ENCODE measurements at places on chromosomes 5 and 9.

DNA sequence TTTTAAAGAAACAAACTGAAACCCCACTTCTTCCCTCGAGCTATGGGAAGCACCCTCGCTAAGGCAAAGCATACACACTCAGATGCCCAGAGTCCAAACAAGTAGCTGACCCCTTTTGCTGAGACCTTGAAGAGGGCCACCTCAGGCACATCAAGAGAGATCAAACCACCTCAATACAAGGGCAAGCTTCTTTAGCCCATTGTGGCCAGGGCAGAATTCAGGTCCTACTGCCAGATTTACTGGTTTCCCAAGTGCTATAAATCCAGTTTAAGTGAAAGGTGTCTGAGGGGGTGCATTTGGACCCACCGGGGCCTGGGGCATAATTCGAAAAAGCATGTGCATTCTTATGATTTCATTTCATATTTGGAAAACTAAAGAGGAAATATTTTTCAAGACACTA, 40.4 kb downstream of the NEURL1B start:
- no peak for DNase-seq

DNA sequence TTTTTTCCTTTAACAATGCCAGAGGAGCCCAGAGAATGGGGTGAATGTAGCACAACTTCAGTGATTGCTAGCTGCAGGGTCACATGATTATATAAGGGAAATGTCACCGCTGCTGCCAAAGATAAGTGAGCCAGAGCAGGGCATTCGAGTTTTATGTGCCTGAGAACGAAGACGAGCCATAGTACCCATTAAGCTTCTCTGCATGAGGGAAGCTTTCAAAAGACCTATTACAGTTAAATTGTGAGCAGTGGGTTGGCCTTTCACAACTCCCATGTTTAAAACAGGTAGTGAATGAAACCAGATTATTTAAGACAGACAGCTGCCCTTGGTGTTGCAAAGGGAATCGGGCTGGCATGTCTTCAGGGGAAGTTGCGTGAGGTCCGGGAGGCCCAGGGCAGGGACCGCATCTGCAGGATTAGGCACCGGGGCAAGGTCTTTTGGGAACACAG, 82.4 kb upstream of the TNFAIP8 start:
- DNase-seq, result no peak

DNA sequence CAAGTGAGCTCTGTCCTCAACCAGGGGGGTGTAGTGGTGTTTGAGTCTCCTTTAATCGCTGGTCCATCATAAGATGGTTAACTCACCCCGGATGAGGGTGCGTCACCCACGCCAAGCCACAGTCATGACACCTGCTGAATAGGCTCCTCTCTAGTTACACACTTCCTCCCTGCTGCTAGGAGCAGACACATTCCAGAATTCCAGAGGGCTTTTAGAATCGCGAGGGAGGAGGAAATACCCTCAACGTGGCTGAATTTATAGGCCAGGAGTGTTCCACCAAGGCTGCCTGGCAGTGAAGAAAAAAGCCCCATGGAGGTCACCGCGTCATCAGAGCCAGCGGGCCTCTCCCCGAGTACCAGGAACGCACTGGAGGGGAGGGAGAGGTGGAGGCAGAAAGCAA, 5.1 kb downstream of the GLRX start:
- DNase-seq, result no peak

GRCh38 chr5:3288325-3288724, 307.3 kb upstream of the IRX1 start:
- no peak for DNase-seq

DNA sequence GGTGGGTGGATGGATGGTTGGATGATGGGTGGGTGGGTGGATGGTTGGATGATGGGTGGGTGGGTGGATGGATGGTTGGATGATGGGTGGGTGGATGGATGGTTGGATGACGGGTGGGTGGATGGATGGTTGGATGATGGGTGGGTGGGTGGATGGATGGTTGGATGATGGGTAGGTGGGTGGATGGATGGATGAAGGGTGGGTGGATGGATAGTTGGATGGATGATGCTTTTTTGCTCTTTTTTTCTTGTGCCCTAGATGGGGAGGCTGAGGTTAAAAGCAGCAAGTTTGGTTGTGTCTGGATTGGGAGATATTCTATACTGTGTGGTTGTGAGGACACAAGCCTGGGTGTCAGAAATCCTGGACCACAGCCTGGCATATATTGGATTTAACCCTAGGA, 5.4 kb downstream of the LCN12 start:
- DNase-seq, result no peak

- DNase-seq, result no peak
These were observed 4.2 kb downstream of the SERINC5 start for GRCh38 chr5:80251636-80252035.

- DNase-seq, result no peak
These were observed 24.9 kb downstream of the CDKN2A start for GRCh38 chr9:21969011-21969940.

DNA sequence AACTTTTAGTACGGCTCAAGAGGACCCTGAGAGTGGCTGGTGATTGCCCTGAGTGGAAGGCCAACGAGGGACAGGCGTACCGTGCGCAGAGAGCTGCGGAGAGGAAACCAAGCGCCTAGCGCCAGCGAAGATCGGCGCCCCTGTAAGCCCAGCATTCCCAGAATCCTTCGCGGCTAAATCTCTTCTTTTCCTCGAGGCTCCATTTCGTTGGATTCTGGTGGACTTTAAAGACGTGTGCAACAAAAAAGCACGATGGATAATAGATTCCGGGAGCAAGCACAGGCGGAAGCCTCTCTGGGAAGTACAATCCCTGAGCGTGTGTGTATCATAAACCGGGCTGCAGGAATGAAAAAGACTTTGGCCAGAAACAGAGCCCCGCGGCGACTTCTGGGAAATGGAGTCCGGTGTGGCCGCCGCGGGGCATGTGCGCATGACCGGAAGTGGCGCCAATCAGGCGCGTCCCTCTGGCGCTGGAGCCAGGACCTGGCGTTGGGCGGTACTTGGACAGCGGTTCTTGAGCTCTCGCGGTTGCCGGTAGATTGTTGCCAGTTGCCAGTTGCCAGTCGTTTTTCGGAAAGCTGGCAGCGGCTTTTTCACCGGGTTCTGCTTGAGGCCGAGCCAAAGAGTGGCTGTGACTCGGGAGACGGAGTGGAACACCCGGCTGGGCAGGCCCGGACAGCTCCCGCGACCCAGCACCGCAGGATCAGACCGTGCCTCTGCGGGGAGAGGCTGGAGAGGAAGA, at the start of gene ZNF79:
Gene ZNF79 (plus strand): TSS at position 449 of the 742 bp plus-strand sequence. CDS start 406 bp downstream, outside the sequence.
- peak; percentile 84 for DNase-seq

DNA sequence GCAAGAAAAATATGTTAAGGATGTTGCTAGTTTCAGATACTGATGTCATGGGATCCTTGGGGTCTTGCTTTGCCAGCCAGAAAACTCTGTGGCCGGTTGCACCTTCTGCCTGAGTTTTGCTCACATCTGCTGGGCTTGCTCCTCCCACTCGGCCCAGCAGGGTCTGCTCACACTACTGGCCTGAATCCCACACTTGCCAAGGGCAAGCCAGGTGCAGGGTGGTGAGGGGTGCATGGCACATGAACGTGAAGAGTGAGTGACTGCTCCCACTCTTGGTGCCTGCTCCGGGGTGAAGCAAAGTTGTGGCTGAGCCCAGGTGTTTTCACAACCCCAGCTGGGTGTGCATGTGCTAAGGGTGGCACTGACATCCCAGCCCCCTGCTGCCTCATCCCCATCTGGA, 83.1 kb upstream of the STARD4 start:
- DNase-seq, result no peak

DNA sequence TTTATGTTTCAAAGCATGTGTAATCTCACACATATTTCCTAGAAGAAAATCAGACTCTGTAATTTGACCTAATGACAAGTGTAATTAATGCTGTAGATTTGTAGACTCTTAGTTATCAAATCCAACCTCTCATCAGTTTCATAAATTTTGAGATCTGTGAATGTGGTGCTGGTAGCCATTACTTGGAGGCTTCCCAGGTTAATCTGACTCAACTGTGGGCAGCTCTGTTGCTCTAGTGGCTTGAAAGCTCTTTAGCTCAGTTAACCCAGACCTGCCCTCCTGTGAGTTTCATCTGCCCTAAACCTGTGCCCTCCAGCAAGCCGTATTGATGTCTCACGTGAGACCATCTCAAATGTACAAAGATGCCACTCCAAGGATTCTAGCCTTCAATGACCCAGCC, 323.4 kb downstream of the FBXL7 start:
- DNase-seq, result no peak

GRCh38 chr9:69604568-69605219, 67.5 kb downstream of the APBA1 start:
- no peak for DNase-seq

- DNase-seq, result no peak
These were observed 210.0 kb downstream of the MPDZ start for GRCh38 chr9:13069498-13069897.

DNA sequence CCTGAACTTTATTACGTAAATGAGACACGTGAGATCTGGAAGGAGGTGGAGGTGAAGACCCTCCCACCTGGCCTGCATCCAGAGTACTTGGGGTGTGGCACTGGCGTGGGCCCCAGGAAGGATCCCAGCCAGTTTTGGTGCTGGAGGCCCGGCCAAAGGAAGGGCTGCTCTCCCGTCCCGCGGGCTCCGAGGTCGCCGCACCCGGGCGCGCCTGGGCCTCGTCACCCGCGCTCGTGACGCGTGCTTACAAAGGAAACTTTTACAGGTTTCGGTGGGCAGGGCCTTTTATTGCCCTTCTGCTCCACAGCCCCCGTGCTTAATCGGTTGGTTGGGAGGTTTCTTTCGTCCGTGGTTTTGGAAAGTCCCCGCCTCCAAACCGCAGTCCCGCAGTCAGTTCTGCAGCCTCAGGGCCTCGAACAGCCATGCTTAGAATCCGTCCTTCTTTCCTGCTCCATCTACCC, 29.2 kb downstream of the CDKN2A start:
- peak; percentile 56 for DNase-seq

DNA sequence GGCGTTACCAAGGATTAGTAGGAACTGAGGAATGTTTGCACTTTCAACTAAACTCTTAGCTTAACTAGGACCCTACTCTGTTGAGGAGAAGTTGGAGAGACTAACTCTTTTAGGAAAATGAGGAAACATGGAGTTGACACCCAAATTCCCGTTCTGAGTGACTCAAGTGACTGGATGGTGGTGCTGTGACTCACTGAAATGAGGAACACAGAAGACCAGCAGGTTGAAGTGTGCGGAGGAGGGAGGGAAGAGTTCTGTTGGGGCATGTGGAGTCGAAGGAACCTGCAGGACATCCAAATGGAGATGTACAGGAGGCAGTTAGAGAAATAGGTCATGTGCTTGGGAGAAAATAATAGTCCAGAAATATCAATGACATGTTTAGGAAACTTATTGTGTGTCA, 8.2 kb downstream of the HEXB start:
- no peak for DNase-seq

- DNase-seq, result no peak
These were observed 34.8 kb downstream of the ZNF462 start for GRCh38 chr9:106897751-106898150.

DNA sequence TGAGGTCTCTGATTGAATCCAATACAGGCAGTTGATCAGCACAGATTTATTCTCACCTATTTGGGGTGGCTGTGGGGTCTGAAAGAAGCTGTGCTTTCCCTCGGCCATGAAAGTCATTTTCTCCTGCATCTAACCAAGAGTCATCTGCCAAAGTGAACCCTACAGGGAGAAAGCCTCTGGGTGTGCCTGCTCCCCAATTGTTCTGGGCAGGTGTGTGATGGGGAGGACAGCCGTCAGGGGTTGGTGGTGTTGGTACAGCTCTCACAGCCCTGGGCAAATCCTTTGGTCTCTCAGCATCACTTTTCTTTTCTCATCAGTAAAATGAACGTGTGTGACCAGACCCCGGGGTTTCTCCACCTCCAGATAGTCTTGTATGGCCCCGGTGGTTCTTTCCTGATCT, 2.5 kb downstream of the PHF2 start:
- no peak for DNase-seq

GRCh38 chr9:17422994-17423680, 155.7 kb upstream of the SH3GL2 start:
- DNase-seq, result no peak

- DNase-seq, result no peak
These were observed 232.8 kb downstream of the TLE1 start for GRCh38 chr9:81456431-81457006.

DNA sequence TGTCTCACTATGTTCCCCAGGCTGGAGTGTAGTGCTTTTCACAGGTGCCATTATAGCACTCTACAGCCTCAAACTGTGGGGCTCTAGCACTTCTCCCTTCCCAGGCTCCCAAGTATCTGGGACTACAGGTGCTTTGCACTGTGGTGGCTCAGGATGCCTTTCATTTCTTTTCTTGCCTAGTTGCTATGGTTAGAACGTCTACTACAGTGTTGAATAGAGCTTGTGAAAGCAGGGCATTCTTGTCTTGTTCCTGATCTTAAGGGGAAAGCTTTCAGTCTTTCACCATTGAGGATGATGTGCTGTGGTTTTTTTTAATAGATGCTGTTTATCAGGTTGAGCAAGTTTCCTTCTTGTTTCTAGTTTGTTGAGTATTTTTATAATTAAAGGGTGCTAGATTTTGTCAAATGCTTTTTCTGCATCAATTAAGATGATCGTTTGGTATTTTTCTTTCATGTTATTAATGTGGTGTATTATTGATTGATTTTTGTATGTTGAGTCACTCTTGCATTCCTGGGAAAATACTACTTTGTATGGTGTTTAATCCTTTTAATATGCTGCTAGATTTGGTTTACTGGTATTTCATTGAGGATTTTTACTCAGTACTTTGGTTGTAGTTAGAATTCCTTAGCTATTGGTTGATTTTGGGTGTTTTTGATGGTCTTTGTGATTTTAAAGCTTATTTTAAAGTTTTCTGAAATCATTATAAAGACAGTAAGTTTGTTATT, 35.6 kb downstream of the GPBP1 start:
- no peak for DNase-seq

GRCh38 chr9:38414040-38414723, 10.1 kb downstream of the IGFBPL1 start:
- DNase-seq, result no peak

GRCh38 chr5:43514471-43514815, 505 bp downstream of the C5orf34 start:
- no peak for DNase-seq

Data from T-helper 1 cell (primary cell).